Stimulated activated CD8-positive, alpha-beta memory T cell treated with anti-CD3 and anti-CD28 coated beads, Interleukin-15, amount 100 ng/mL, for 4 hours (primary cell): ENCODE measurements at places on chromosomes 5 and 9.
A peak's percentile ranks its signal among the peaks of the same experiment; 100 is the strongest.

GRCh38 chr9:88583901-88584596 is 49.1 kb downstream of the NXNL2 start:
- no peak for DNase-seq

- DNase-seq = no peak
Observed at GRCh38 chr5:169511708-169512107, 71.9 kb upstream of the SPDL1 start.

DNA sequence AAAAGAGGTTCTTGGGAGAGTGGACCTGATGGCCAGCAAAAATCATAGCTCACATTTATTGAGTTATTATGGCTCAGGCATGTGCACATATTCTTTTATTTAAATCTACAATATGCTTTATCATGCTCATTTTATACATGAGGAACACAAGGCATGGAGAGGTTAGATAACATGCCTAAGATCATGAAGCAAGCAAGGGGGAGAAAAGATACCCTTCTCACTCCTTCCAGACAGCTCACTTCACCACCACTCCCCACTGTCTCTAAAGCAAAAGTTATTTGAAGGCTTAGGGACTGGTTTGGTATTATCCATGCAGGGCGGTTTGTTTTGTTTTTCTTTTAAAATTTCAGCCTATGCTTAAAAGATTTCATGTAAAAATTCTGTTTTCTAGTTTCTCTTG is 59.0 kb upstream of the PDE8B start:
- DNase-seq = no peak

DNA sequence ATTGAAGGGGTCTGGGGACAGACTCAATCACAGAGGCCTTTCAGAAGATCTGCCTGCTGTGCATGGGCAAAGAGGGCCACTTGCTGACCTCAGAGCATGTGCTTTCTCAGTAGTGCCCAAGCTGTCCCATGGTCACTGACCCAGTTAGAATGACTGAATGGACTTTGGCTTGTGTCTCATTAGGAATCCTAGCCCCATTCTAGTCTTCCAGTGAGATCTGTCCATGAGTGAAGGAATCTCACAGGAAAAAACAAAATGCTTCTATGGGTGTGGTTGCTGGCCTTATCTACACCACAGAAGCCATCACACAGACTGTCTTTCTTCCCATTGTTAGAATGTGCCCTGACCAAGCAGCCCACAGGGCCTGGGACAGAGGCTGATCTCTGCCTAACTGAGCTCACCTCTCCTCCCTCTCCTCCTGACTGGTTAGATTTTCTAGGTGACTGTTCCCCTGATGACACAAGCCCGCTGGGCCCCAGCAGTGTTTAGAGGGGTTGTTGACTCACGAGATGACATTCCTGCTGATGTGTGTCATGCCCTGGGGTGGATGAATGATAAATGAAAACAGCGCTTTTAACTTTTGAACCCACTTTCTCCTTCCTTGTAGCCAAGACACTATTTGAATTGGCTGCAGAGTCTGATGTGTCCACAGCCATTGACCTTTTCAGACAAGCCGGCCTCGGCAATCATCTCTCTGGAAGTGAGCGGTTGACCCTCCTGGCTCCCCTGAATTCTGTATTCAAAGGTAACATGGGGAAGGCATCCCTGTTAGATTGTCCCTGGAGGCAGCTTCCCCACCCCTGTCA is 24.8 kb downstream of the TGFBI start:
- DNase-seq = no peak

- DNase-seq = no peak
Observed at GRCh38 chr5:129431406-129431805, 28.7 kb upstream of the ADAMTS19 start.

DNA sequence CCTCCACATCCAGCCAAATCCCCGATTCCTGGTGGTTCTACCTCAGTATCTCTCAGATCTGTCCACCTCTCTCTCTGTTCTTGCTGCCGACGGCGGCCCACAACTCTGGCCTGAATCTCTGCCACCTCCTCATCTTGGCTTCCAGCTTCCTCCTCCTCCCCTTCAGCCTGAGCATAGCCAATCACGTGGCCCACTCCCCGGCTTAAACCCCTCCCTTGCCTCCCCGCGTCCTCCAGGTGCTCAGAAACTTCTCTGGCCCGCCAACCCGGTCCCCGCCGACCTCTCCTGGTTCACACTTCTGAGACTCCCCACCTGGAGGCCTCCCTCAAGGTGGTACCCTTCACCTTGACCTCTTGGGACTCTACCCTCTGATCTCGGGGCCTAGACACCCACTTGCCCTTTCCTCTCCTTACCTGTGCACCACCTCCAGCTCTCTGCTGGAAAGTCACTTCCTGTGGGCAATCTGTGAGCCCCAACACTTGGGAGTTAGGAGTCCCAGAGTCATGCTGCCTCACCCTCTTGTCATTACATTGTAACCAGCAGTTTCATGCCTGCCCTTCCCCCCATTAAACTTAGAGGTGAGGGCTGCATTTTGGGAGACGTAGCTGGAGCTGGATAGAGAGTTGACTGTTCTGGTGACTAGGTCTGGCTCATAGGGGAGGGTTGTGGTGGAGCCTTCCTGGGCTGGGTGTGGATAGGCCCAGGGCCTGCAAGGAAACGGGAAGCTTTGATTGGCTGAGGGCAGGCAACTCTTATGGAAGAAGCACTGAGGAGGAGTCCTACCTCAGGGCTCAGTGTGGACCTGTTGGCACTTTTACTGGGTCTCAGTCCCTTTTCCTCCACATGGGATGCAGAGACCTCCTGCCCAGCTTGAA is 4.5 kb upstream of the SET start:
- peak; percentile 42 for DNase-seq

DNA sequence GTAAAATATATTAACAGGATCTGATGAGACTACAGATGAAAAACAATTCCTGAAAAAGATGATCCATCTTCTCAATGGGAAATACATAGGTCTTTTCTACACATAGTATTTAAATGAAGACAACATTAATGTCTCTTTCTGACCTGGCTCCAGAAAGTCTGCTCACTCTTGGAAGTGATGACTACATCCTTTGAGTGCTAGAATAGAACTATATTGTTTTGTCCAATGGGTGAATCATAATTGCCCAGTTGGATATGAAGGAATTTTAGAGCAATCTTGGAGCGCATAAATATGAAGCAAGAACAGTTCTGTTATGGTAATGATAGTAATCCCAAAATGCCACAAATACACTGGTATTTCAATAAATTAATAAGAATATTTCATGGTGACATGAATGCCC is 322.1 kb downstream of the DEPDC1B start:
- DNase-seq = no peak

GRCh38 chr5:122150215-122150614 is 20.9 kb downstream of the ZNF474 start:
- DNase-seq = no peak

DNA sequence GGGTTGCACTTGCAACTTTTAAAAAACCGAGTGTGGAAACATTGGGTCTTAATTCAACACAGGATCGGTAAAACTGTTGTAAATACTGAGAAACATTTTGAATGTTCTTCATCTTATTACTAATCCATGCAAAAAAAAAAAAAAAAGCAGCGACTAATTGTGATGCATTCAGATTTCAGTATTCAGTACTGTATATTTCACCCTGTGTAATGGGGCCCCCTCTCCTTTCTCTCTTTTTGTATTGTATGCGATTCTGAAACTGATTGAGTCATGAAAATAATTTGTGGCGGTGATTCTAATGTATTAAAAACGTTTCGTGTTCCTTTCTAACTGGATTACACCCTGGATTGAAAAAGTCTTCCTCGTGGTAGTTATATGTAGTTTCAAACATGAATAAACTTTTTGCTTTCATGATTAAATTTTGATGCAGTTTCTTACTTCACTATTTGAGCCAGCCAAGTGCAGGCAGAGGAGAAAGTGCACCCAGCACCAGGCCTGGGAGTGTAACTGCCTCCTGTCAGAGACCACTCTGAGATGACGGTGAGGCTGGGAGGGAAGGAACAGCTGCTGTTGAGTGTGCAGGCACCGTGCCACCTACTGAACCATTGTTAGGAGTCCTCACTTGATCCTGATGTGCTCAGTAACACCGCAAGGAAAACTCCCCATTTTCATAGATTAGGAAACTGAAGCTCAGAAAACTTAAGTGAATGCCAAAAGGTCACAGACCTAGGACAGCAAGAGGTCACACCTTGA is 220.0 kb downstream of the PBX3 start:
- no peak for DNase-seq

GRCh38 chr9:35771075-35771433 is 17.0 kb upstream of the MSMP start:
- DNase-seq = no peak

DNA sequence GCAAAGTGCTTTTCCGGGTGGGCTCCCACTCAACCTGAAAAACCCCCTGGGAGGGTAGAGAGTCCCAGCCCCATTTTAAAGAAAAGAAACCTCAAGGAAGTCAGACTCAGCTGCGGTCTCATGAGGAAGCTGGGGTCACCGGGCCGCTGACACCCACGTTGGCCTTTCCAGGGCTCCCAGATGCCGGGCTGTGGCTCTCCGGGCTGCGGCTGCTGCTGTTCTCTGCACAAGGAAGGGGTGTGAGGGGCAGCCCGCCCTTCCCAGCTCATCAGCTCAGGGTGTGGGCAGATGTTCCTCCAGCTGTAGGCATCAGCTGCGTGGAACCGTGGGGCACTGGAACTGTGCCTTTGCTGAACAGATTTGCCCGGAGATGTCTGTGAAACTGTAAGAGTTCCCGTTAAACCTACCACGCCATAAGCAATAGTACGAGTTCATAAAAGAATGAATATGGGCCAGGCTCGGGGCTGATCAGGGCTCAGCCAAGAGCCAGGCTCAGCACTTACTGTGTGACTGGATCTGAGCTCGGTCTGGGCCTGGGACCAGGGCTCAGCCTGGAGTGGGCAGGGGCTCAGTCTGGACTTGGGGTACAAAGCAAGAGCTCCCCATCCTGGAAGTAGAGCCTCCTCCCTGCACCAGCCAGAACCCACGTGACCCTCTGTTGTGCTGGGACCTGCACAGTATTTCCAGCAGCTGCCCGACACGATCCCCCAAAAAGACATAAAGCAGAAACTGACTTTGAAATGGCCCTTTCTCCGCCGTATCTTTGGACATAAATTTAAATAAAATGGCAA is 130.2 kb upstream of the PPP1R26 start:
- DNase-seq = no peak

DNA sequence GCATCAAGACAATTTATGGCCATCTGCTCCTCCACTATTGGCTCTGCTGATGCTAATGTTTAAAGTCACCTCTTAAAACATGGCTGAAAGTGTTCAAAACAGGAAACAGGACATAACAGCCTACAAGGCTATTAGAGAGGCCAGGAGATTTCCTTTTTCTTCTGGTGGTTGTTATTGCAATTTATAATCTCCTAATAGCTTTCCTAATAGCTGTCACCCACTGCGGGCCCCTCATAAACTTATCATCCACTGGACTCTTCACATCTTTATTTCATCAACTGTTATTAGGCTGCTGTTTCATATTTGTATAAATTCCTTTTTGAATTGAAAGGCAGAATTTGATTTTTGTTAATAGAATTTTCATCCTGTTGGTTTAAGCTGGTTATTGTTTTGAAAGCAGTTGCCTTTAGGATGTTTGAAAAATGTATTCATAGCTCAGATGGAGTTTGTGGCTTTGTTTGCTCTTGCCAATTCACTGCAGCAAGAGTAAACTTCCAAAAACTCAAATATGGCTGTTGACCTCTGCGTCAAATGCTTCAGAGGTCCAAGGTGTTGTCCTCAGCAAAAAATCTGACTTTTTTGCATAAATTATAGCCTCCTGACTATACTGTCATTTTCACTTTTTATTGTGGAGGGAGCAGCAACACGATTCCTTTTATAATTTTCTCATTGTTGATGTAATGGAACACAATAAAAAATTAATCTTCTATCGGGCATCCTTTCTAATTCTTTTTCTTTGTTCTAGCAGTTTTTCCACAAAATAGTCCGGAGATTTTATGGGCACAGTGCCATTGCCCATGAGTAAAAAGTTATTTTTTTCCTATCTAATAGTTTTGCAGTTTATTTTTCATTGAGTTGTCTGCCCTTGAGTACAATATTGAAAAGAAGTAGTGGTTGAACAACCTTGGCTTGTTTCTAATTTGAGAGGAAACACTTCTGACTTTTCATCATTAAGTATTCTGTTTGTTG is 69.3 kb downstream of the MAT2B start:
- DNase-seq = no peak

- no peak for DNase-seq
Observed at GRCh38 chr5:36683821-36684434, 77.5 kb downstream of the SLC1A3 start.

GRCh38 chr9:133133681-133134387 is 12.8 kb upstream of the RALGDS start:
- DNase-seq = peak; percentile 78

DNA sequence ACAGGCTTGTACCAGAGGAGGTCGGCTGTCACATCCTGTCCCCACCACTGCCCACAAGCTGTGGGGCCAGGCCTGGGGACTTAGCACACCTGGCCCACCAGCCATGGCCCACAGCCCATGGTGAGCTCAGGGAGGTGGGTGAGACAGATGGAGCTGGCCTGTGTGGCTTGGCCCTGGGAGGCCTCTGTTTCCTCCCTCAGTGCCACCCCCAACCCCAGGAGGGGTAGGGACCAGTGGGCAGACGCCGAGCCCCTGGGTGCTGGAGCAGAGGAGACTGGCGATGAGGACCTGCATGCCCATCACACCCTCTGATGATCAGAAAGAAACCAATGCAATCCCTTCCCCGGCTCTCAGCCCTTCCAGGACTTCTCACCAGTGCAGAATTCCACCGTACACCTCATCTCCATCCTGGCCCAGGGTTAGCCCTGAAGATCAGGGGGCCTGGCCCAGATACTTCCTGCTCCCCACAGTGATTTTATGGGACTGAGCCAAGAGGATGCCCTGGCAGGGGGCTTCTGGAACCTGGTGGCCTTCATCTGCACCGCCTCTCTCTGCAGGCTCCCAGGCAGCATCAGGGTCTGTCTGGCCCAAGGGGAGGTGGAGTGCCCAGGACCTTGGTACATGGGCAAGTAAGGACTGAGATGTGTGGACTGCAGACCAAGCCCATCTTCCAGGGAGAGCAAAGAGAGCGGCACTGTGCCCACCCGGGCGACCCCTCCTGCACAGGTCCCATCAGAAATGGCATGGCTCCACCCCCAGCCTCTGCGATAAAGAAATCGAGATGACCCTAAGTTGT is 16.9 kb upstream of the NKD2 start:
- no peak for DNase-seq

DNA sequence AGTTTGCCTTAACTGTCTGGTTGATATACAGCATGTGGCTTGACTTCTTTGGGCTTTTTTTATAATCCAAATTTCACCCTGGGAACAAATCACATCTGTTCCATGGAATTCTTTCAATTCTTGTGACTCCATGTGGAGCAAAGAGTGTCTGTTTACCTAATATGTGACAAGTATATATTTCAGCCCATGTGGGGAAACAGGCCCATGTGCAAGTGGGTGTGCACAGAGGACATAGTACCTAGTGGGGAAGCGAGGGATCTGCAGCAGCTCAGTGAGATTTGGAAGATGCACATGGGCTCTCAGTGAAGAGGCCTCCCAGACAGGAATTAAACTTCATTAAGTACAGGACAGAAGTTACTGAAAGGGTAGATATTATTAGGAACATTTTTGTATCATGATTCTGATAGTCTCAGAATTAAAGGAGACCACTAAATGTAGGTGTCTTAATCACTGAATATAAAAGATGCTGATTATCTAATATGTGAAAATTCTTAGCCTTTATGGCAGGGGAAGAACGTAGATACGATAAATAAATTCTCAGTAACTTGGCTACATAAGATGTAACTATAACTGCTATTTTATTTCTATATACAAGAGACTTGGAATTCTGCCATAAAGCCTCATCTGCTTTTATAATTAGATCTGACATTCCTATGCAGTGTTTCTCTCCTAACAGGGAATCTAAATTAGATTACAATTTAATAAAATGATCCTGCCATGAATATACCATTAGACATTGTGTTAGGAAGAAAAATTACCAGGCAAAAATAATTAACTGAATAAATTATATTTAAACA is 181.2 kb downstream of the SLC12A2 start:
- DNase-seq = no peak

GRCh38 chr5:167916261-167916691 is 375.2 kb upstream of the WWC1 start:
- DNase-seq = no peak
